ENCODE measurements at places on chromosomes 11 and 22. TPM values are rescaled to one million over a fixed set of nuclear protein-coding genes. Genes with fewer than 3 reads are reported as not detected.

MS4A12 gene
- total RNA-seq: not detected

NDUFS3 gene
- 151 TPM for total RNA-seq

PDE2A gene
- total RNA-seq: not detected

OR8B3 gene
- total RNA-seq: not detected

SERPINH1 gene
- total RNA-seq: 31.3 TPM

WNT7B gene
- 0.09 TPM for total RNA-seq

RIBC2 gene
- 0.55 TPM for total RNA-seq

MMP8 gene
- not detected for total RNA-seq

PKDREJ gene
- total RNA-seq: not detected

TH gene
- total RNA-seq: not detected

CSF2RB gene
- total RNA-seq: not detected

- no peaks in the 10 kb centered on the region for H3K4me1 ChIP-seq
- no peak for DNase-seq
- H3K4me3 ChIP-seq: no peak overlapping the region
- H3K27ac ChIP-seq: no peak overlapping the region
- H3K36me3 ChIP-seq: no peaks in the 10 kb centered on the region
Observed at GRCh38 chr22:32281072-32281471, 25.9 kb upstream of the SLC5A4 start.

DNA sequence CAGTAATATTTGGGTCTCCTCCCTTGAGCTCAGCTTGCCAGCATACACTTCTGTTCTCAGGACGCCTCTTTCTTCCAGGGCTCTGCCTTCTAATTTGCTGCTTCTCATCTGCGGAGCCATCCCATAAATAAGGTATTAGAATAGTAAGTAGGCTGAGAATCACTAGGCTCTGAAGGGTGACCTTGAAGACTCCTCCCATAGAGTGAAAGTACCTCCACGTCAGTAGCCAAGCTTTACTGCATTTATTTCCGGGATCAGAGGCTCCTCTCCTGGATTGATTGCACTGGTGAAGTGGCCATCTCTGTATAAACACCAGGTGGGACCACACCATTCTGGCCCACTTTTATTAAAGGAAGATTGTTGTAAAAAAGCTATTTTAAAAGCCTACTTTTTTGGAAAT is 315.5 kb downstream of the FAT3 start:
- no peaks in the 10 kb centered on the region for H3K27me3 ChIP-seq
- H3K4me3 ChIP-seq: no peak overlapping the region
- no peaks in the 10 kb centered on the region for H3K36me3 ChIP-seq
- no peak overlapping the region for H3K27ac ChIP-seq

DNA sequence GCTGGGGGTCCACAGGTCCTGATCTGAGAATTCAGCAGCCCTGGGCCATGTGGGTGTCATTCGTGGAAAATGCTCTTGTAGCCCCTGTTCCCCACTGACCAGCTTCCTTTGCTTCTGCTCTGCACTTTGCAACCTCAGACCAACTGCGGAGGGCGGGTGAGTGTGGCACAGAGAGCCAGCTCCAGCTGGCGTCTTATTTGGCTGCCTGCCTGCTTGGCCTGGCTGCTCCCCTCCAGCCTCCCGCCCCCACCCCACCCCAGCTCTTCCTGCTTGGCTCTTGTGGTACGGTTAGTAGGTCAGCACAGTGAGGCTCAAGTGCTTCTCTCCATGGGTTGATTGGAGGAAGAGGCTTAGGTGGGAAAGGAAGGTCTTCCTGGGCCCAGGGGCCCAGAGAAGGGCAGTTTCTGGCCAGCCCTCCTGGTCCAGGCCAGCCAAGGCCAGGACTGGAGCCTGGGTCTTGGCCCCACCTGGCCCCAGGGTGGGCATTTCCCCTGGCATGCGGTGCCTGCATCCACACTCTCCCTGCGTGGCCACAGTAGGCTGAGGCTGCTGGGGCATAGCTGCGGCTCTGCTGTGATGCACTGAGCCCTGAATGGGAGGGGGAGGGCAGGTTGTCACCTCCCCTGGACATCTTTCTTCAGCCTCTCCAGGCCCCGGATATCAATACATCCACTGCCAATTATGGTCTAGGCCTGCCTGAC is 26.5 kb downstream of the MYO7A start:
- no peaks in the 10 kb centered on the region for H3K36me3 ChIP-seq
- no peak for DNase-seq
- no peaks in the 10 kb centered on the region for H3K27me3 ChIP-seq
- H3K27ac ChIP-seq: no peak overlapping the region
- peaks cover 20% of the 10 kb centered on the region for H3K4me1 ChIP-seq
- no peak overlapping the region for H3K4me3 ChIP-seq

- H3K4me3 ChIP-seq: no peak overlapping the region
- no peak overlapping the region for H3K27ac ChIP-seq
- no peaks in the 10 kb centered on the region for H3K27me3 ChIP-seq
- H3K36me3 ChIP-seq: peaks cover 32% of the 10 kb centered on the region
Observed at GRCh38 chr22:41245917-41246499, 5.3 kb upstream of the CHADL start.

- H3K27ac ChIP-seq: no peak overlapping the region
- DNase-seq: no peak
- H3K36me3 ChIP-seq: peaks cover 27% of the 10 kb centered on the region
- no peaks in the 10 kb centered on the region for H3K27me3 ChIP-seq
- no peak overlapping the region for H3K4me3 ChIP-seq
Observed at GRCh38 chr22:45529105-45529504, 26.4 kb downstream of the FBLN1 start.

GRCh38 chr11:27414644-27415043 is 51.6 kb upstream of the CCDC34 start:
- no peak overlapping the region for H3K4me3 ChIP-seq
- H3K27me3 ChIP-seq: no peaks in the 10 kb centered on the region
- H3K27ac ChIP-seq: no peak overlapping the region

GRCh38 chr11:46977038-46977813 is 40.7 kb downstream of the CSTPP1 start:
- H3K27ac ChIP-seq: peak overlapping the region; percentile 64
- peaks cover 41% of the 10 kb centered on the region for H3K4me1 ChIP-seq
- no peaks in the 10 kb centered on the region for H3K27me3 ChIP-seq
- no peaks in the 10 kb centered on the region for H3K36me3 ChIP-seq

DNA sequence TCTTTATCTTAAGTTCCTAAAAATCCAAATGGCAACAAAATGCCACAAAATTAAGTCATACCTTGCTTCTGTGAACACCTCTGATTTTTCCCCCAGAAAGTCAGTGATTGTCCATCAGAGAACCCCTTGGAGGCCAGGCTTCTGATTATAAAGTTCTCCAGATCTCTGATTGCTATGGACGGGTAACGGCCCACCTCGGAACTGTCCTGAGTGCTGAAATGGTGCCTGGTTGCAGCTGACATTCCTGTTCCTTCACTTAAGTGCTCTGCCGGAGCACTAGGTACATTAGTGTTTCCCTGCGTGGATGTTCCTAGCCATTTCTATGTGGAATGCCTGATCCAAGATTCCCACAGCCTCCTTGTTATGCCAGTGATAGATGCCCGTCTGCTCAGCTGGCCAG is 85.0 kb downstream of the CHST1 start:
- no peaks in the 10 kb centered on the region for H3K36me3 ChIP-seq
- H3K4me3 ChIP-seq: no peak overlapping the region
- no peak for DNase-seq
- H3K27ac ChIP-seq: no peak overlapping the region
- H3K27me3 ChIP-seq: peaks cover 2% of the 10 kb centered on the region

DNA sequence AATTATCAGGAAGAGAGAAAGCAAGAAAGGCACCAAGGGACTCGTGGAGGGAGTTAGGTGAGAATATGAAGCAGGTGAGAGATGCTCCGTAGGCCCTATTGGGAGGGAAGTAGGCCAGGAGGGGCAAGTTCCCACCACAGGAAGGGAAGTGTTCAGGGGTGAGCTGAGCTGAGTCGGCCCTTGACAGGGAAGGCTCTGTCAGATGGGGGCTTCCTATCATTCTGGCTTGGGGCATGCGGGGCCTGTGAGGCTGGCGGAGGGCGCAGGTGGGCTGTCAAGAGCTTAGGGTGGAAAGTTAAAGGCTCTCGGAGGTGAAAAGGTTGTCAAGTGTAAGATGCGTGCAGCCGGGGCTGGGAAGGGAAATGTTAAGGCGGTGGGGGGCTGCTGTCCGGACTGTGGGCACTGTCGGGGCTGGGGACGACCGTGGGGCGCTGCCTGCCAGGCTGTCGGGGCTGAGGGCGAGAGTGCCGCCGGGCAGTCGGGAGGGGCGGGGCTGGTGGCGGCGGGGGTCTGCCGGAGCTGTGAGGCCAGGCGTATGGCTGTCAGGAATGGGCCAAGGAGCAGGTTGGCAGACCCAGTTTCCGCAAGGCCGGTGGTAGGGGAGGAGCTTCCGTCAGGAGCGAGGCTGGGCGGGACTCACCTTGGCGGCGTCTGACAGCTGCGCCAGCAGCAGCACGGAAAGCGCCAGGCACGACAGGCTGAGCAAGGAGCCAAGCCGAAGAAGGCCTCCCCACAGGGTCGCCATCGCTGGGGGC is 496 bp downstream of the TMEM9B start:
- no peaks in the 10 kb centered on the region for H3K27me3 ChIP-seq
- H3K36me3 ChIP-seq: no peaks in the 10 kb centered on the region
- peak overlapping the region; percentile 88 for H3K27ac ChIP-seq

- H3K36me3 ChIP-seq: no peaks in the 10 kb centered on the region
- peak; percentile 80 for DNase-seq
- peaks cover 62% of the 10 kb centered on the region for H3K4me1 ChIP-seq
- H3K27ac ChIP-seq: peak within 1 kb of the TSS; percentile 19
- peak within 1 kb of the TSS; percentile 72 for H3K4me3 ChIP-seq
Observed at GRCh38 chr11:68003846-68004550, at the start of gene UNC93B1. Gene UNC93B1 (minus strand): TSS chr11:68004097. CDS start chr11:68004043, 54 bp downstream.

GRCh38 chr11:44559207-44559939 is 6.1 kb upstream of the CD82 start:
- no peaks in the 10 kb centered on the region for H3K27me3 ChIP-seq
- peaks cover 11% of the 10 kb centered on the region for H3K4me1 ChIP-seq
- H3K36me3 ChIP-seq: no peaks in the 10 kb centered on the region
- DNase-seq: no peak

DNA sequence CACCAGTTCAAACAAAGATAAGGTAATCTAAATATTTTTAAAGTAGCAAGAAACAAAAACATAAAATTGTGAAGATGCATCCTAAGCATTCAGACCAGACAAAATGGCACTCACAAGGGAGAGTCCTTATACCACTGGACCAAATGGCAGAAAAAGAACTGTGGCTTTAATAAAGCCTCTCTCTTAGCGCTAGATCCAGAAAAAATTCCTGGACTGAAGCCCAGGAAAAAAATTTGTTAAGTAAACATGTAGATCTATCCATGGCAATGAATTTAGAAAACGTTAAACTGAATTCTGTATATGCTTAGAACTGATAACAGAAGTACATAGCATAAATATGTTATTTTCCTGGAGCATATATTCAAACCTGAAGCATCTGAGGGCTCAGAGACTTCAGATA is 11.8 kb upstream of the CD59 start:
- peaks cover 4% of the 10 kb centered on the region for H3K36me3 ChIP-seq
- H3K27me3 ChIP-seq: no peaks in the 10 kb centered on the region
- DNase-seq: no peak
- H3K27ac ChIP-seq: no peak overlapping the region
- peaks cover 11% of the 10 kb centered on the region for H3K4me1 ChIP-seq

All from HepG2 (cell line).